ENCODE measurements at places on chromosomes 1 and 21.

- no peak for DNase-seq
Measured at GRCh38 chr1:198604975-198605374, 33.9 kb upstream of the PTPRC start.

- no peak for DNase-seq
Measured at GRCh38 chr1:170340308-170340707, 191.7 kb upstream of the GORAB start.

GRCh38 chr1:234756066-234756774 lies 146.2 kb upstream of the IRF2BP2 start:
- DNase-seq, result no peak

DNA sequence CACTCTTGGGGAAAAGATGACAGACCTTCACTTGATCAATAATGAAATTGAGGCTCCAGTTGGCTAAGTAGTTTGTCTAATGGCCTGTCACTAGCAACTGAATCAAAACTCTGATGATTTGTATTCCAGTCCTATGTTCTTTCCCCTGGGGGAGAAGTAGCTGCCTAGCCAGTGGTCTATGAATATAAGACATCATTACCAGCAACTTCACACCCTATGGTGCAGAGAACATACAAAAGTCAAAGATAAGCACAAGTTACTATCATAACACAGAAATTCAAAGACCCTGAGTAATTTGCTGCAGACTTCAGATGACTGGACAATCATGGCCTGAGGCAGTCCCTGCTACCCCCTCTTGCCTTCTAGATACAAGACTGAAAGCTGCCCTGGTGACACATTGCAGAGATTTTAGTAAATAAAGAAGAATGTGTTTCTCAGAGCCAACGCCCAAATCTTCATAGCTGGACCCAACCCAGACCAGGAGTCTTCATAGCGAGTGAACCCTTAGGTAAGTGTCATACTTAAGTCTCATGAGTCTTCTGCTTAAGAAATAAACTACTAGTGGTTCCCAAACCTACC lies 993 bp downstream of the PDZK1 start:
- DNase-seq, result no peak

DNA sequence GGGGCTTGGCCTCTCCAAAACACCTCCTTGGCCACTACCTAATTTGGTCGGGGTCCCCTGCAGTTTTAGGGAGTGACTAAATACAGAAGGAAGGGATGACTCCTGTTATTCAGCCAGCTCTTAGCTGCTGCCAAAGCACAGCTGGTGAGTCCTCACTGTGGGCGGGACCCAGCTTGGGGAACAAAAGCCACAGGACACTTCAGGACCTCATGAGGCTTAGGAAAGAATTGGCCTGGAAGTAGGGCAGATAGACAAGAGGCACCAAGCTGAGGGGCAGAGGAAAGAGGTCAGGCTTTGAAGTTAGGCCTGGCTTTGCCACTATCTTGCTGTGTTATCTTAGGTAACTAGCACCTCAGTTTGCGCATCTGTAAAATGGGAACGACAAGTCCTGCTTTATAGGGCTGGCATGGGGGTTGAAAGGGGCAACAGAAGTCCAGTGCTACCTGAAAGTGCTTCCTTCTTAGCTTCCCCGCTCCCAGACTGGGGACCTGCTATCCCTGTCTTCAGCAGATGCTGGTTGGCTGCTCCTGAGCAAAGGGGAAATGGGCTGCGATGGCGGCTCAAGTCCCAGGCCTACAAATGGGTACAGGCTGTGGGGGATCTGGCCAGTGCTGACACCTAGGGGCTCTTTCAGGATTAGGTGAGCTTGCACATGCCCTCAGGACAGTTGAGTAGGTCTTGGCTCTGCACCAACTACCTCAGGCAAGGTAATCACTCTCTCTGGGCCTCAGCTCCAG lies 15.7 kb downstream of the IFI6 start:
- DNase-seq, result no peak

GRCh38 chr1:8472668-8473067 lies 154.8 kb downstream of the SLC45A1 start:
- DNase-seq, result no peak

- no peak for DNase-seq
Measured at GRCh38 chr1:119547805-119548204, 40.8 kb downstream of the HSD3B1 start.

DNA sequence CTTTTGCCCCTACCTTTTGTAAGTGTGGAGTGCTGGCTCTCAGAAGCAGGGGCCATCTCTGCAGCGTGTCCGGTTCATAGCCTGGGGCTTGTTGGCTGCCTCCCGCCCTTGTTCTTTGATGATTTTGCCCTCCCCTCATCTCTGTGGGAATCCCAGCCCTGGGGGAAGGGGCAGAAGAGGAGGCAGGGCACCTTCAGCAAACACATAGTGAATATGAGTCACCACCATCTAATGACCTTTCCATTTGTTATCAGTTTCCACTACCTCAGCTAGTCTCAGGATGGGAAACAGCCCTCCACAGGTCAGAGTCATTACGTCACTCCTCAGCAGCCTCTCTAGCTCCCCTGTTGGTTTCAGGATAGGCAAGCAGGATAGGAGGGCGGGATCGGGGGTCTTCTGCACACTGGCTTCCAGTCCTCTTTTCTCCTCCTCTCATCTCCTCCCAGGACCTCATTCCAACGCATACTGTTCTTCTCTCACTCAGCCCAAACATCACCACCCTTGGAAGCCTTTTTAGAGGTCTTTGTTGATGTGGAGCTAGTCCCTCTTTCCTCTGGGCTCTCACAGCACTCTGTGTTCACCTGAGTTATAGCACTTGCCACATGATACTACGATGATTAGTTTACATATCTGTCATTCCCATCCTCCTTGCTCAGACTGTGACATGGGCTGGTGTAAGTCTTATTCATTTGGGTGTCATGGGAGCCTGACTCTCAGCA lies 15.8 kb downstream of the GADD45A start:
- no peak for DNase-seq

DNA sequence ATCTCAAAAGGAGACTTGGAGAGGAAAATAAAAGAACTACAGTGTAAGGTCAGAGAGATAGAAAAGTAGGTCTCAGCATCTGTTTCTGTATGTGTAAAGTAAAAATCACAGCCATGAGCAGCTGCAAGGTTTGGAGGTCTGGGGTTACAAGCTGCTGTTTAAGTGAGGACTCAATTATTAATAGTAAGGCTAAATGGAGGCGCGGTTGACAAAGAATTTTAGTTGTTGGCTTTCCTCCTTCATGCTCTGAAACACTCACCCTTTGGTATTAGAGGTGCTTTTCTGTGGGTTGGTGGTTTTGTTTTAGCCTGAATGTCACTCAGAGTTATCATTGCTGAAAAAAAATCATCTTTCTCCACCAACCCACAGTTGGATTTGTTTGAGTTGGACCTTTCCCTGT lies 59.8 kb upstream of the HAO2 start:
- no peak for DNase-seq

GRCh38 chr21:42073145-42074099 lies 2.3 kb downstream of the UMODL1 start:
- no peak for DNase-seq

DNA sequence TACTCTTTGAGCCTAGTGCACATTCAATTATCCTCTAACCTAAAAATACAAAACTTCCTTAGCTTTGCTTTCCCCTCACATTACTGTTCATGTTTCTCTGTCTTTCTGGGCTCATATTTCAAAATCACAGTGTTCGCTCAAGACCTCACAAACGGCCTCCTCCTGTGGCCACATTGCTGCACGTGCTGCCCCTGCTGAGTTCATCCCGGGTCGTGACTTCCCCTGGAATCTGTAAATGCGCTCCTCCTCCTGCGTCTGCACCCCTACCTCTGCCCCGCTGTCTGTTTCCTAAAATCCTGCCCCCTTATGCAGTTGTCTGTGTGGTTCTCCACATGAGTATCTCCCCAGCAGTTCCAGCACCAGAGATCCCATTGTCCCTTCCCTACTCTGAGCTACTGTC lies 45.5 kb upstream of the RAVER2 start:
- DNase-seq, result no peak

- DNase-seq, result no peak
Measured at GRCh38 chr1:10761503-10762152, 34.8 kb downstream of the CASZ1 start.

DNA sequence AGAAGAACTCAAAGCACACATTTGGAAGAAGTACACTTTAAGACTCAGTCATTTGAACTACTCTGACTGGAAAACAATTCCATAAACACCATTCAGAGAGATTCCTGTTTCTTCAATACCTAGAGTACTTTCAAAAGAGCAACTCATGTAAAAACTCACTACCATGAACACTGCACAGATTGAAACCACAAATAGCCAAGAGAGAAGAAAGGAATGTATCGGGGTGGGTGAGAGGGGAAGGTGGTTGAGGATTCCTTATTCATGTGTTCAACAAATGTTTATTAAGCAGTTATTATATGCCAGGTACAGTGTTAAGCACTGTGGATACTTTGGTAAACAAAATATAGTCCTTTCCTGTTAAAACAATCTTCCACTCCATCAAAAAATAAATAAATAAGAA lies 64.7 kb downstream of the NRIP1 start:
- no peak for DNase-seq

DNA sequence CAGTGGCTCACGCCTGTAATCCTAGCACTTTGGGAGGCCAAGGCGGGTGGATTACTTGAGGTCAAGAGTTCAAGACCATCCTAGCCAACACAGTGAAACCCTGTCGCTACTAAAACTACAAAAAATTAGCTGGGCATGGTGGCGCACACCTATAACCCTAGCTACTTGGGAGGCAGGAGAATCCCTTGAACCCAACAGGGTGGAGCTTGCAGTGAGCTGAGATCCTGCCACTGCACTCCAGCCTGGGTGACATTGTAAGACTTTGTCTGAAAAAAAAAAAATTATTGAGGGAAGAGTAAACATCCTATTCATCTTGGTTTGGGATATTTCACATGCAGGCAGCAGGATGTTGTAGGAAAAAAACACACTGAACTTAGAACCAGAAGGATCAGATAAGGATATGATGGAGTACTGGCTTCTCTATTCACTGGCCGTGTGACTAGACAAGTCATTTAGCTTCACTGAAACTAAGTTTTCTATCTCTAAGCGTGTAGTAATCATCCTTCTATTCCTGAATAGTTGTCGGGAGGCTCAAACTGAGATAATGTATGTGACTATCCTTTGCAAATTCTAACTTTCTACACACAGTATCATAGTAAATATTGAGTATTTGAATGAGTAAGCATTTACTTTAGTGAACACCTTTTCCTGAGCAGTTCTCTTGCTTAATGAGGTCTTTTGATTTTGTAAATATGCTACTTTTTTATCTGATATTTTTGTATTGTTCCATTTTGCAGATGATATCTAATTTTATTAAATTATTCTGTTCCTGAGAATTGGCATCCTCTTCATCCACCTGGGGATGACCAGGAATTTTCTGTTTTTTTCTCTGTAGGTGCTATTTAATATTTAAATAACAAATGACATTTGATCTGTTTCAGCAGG lies 18.2 kb downstream of the CAP1 start:
- no peak for DNase-seq

DNA sequence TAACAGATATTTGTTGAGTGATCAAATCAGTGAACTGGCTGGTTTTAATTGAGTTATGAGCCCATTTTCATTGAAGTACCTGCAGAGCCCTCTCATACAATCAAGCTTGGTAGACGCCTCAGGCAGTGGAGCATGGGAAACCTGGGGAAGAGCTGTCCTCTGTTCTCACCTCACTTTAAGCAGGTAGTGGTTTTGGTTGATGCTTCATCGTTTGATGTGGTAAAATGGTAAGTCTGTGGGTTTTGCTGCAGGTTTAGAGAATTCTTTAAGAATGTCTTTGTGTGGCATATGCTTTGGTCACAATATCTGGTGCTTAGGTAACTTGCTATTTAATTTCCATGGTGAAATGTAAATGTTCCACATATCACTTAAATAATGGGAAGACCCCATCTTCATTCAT lies 10.0 kb downstream of the LAMC1 start:
- DNase-seq, result no peak

DNA sequence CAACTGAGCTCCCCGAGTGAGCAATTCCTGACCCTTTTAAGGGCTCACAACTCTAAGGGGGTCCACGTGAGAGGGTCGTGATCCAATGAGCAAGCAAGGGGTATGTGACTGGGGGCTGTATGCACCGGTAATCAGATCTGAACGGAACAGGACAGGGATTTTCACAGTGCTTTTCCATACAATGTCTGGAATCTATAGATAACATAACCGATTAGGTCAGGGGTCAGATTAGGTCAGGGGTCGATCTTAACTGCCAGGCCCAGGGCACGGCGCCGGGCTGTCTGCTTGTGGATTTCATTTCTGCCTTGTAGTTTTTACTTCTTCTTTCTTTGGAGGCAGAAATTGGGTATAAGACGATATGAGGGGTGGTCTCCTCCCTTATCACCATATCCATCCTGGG lies 30.7 kb upstream of the OPRD1 start:
- no peak for DNase-seq

DNA sequence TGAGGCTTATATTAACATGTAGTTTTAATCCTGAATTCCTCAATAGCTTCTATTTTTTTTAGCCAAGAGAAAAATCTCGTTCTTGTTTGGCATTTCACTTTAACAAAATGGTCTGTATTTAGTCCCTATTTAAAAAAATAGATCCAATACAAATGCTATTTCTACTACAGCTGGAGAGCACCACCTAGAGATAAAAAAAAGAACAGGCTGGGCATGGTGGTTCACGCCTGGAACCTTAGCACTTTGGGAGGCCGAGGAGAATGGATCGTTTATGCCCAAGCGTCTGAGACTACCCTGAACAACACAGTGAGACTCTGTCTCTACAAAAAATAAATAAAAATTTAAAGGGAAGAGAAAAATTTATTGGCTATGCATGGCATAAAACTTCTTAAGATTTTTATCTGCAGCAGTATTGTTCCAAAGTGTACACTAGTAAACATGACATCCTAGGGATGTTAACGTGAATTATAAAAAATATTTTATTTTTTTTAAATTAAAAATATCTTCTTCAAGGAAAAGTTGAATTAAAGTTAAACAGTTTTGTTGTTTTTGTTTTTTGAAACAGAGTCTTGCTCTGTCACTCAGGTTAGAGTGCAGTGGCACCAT lies 4.4 kb downstream of the ST7L start:
- DNase-seq, result no peak

- DNase-seq, result no peak
Measured at GRCh38 chr1:229650045-229650444, 24.0 kb downstream of the URB2 start.

- DNase-seq, result no peak
Measured at GRCh38 chr1:240827786-240828185, 215.8 kb upstream of the GREM2 start.

- DNase-seq, result no peak
Measured at GRCh38 chr1:64396817-64397216, 73.1 kb upstream of the CACHD1 start.

DNA sequence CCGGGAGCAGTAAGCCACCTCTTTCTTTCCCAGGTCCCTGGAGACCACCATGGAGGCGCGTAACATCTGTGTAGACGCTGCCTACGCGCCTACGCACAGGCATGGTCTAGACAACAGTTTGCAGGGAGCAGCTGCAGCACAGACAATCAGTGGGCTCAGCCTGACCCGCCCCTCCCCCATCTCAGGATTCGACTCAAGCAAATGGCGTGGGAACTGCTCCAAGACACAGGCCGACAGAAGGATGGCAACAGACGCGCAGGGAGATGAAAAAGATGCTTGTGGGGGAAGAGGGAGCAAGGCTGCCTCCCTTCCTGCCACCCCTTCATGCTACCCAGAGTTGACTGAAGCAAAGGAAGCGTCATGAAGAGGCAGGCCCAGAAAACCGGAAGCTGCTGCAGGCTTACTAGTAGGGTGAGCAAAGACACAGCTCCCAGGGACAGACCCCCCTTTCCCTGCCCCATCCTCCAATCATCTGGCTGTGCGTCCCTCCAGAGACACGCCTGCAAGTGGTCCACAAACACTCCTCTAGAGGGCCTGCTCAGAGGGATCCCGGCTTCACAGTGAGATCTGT lies 19.5 kb downstream of the STK40 start:
- DNase-seq, result peak; percentile 28

GRCh38 chr1:217275655-217276398 lies 355.1 kb downstream of the GPATCH2 start:
- no peak for DNase-seq
